ENCODE measurements at places on chromosomes 2 and 18.

GRCh38 chr2:134181219-134181618 is 72.7 kb upstream of the MGAT5 start:
- DNase-seq: peak; percentile 32

DNA sequence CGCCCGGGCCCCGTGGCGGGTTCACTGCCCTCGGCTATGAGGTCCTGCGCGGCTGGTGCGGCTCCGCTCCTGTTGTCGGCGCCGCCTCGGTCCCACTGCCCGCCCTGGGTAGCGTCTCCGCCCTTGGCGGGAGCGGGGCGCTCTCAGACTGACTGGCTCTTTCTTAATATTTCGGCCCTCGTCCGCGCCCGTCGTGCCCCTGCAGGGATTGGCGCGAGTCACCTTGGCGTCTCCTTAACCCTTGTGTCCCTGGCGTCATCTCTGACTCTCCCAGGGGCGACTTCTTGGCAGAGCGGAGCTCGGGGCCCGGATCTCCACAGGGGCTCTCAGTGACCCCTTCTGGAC is 1.3 kb downstream of the PTMA start:
- peak; percentile 73 for DNase-seq

DNA sequence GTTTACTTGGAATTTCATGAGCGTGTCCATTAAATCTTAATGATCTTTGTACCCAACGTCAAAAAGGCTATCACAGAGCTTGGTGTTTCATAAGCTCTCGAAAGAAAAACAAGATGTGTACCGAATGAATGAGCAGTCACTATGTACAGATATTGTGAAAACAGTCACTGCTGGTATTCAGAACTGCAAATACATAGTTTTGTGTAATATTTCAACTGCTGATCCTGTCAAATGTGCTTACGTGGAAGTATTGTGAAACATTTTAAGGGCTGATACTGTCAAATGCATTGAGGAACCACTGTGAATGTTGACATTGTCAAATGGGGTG is 184.2 kb upstream of the KLHL29 start:
- no peak for DNase-seq

GRCh38 chr2:174997110-174997509 is 8.1 kb downstream of the CHN1 start:
- DNase-seq: no peak

DNA sequence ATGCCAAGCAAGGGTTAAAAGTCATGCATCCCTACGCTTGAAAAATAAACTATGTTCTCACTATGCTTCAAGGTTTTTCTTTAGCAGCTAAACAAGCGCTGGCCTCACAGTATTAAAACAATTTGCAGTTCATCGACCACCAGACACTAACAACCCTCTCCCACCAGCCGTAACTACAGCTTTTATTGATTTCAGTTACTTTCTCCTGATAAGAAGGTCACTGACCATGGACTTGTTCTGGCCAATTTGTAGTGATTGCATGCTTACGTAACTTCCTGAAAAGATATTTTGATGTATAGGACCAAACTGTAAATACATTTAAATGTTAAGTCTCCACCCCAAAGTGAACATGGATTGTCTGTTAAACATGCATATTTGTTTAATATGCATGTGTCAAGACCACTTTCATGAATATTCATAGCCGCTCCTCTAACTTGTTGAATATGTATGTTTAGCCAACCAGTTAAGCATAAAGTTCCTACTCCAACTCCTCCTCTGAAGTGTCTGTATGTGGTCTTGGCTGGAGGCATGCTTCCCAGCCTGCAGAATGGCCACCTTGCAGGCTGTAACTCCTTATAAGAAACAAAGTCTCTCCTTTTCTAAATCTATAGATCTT is 1.7 kb upstream of the THOC1 start:
- DNase-seq: no peak
